ENCODE measurements at places on chromosomes 7 and 10.

DNA sequence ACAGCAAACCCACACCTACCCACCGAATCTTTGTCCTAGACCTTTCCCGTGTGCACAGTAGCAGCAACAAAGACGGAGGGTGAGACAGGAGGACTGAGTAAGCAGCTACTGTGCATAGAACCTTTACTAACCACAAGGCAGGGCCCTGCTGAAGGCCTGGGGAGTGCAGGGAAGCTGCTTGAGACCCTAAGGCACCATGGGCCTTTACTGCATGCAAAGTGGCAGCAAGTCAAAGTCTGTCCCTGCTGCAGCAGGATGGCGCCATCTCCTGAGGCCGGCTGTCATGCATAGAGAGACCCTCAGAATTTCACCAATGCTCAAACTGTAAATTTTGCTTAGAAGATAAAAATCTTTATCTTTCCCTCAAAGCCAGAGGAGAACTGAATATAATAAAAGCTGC, 610.5 kb downstream of the ACTR3B start:
- no peak for DNase-seq

DNA sequence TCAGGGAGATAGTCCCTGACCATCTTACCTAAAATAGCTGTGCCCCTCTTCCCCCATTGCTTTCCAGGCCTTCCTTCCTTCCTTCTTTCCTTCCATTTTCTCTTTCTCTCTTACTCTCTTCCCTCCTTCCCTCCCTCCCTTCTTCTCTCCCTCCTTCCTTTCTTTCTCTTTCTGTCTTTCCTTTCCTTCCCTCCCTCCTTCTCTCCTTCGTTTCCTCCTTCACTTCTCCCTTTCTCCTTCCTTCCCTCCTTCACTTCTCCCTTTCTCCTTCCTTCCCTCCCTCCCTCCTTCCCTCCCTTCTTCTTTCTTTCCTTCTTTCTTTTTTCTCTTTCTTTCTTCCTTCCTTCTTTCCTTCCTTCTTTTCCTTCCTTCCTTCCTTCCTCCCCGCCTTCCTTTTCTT, 24.6 kb upstream of the MKX start:
- no peak for DNase-seq

GRCh38 chr10:52956461-52956860, 183.9 kb upstream of the MBL2 start:
- DNase-seq = no peak

GRCh38 chr10:68075550-68076004, 494 bp upstream of the HERC4 start:
- DNase-seq = no peak

- no peak for DNase-seq
Measured at GRCh38 chr7:2374401-2374800, 19.8 kb downstream of the EIF3B start.

DNA sequence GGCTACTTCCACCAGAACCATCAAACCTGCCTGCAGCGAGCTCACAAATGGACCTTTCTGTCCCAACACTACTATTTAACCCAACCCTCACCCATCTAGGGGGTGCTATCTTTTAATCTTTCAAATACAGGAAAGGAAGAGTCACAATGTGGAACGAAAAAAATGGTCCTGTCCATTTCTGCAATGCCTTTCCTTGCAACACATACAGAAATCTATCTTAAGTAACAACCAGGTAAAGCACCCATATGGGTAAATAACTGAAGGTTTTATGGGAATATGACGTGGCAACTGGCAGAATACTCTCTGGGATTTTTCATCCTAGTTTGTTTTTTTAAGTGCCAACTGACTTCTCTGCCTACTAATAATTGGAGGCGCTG, 24.6 kb downstream of the TNS3 start:
- no peak for DNase-seq

DNA sequence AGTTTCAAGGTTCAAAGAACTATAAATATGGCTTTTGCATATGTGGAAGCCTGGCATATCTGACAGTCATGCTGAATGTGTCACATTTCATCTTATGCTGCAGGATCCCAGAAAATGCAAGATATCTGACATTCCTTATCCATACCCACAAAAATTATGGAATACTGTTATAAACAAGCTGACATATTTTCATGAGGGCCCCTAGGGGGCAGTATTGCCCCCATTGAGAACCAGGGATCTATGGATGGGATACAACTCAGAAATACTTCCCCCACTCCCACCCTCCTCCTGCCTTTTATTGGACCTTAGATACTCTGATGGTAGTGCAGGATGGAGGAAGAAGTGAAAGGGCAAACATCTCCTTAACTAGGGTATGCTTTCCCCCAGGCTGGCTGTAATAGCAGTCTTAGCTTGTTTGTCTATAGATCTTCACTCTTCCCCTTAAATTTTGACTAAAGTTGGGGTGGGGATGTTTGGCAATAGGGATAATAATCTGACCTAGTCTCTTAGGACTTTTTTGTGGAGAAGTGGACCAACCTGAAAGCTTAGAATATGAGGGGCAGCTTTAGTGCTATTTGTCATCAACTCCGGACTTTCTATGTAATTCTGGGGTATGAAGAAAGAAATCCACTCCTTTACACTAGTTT, 3.5 kb upstream of the GNGT1 start:
- no peak for DNase-seq

DNA sequence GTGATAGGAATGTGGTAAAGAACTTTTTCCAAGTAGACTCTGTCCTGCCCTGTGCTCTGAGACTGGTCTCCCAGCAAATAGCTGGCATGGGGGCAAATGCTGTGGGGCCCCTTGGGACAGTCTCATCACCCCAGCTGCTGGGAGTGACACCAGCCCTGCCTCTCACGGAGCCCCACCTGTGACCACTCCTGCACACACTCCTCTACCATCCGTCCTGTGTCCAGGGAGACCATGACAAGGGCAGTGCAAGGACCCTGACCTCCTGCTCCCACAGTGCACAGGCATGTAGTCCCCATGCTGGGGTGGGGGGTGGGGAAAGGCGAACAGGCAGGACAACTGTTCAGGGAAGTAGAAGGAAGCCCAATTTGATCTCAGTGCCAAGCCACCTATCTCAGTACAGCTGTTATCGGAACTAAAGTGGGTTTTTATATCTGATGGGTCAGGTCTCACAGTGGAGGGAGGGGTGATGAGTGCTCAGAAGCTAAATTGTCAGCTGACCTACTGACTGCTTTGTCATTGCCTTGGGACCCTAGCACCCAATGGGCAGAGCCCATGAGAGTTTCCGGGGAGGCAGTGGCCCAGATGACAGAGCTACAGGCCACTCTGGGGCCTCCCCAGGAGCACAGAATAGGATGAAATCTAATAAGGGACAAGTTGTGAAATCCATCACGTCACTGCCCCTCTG, 24.5 kb downstream of the VSTM4 start:
- no peak for DNase-seq

DNA sequence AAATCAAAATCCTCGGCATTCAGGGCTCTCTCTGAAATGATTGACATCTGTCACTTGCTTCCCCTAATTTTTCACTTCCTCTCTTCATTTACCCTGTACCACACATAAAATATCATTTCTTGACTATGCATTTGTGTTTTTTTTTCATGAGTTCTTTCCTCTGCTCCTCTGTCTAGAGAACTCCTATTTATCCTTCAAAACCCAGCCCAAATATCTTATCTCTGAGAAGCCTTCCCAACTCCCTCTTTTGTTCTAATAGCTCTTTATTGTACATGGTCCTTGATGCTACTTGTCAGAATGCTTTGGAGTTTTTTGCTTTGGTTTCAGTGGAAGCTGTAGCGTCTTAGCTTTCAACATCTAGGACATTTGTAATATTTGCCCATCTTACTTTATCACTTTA, 190.2 kb upstream of the CTBP2 start:
- DNase-seq = no peak

DNA sequence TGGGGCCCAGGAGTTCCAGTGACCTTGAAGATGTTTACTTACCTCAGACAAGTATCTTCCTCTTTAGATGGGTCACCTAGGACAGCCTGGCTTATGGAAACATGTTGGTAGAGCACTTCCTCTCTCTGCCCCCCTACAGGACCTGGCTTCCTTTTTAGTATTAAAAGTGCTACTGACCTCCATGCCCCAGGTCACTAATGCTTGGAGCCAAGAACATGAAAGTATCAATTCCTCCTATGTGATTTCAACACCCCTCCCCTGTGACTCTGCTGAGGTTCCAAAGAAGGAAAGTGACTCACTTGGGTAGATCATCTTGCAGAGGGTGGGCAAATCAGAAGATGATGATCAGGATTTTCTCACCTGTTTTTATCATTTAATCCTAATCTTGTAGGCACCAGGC, 125.3 kb upstream of the CCDC6 start:
- DNase-seq = no peak
